Activated CD4-positive, CD25-positive, alpha-beta regulatory T cell treated with anti-CD3 and anti-CD28 coated beads, Interleukin-2, amount 50 U/mL, for 72 hours (primary cell): ENCODE measurements at places on chromosomes 2 and 18.

GRCh38 chr2:207884127-207884526 is 114.4 kb upstream of the FZD5 start:
- no peak for DNase-seq

- peak; percentile 40 for DNase-seq
Measured at GRCh38 chr2:62505750-62506420, at the start of gene TMEM17. Gene TMEM17 (minus strand): TSS chr2:62506195. CDS start chr2:62506129, 66 bp downstream.

- no peak for DNase-seq
Measured at GRCh38 chr18:13318731-13319501, 100.4 kb downstream of the LDLRAD4 start.

DNA sequence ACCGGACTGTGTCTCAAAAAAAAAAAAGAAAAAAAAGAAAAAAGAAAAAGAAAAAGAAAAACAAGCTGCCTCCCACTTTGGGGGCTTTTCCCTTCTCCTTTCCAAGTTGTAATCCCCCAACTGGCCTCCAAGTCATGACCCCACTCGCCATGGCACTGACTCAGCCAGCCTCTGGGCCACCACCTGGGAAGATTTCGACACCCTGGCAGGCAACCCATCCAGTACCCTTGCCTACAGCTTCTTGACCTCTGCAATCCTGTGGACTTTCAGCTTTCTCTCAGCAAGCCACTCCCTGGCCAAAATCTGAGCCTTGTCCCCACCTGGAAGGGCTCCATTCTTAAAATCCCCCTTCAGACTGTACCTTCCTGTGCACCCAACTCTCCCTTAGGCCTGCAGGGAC is 22.3 kb upstream of the FOSL2 start:
- DNase-seq = no peak

DNA sequence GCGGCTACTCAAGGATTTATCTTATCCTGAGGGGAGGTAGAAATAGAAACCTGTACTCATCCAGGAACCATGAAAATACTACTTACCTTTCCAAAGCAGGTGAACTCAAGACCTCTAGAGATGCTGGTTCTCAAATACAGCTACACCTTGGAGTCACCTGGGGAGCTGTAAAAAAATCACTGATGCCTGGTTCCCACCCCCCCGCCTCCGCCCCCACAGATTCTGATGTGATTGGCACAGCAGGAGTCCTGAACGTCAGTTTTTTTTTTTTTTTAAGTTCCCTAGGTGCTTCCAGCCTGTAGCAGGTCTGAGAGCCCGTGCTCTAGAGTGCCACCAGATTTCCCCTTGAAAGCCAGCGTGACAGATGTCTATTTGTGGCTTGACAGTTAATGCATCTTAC is 113.6 kb downstream of the MRO start:
- DNase-seq = no peak

DNA sequence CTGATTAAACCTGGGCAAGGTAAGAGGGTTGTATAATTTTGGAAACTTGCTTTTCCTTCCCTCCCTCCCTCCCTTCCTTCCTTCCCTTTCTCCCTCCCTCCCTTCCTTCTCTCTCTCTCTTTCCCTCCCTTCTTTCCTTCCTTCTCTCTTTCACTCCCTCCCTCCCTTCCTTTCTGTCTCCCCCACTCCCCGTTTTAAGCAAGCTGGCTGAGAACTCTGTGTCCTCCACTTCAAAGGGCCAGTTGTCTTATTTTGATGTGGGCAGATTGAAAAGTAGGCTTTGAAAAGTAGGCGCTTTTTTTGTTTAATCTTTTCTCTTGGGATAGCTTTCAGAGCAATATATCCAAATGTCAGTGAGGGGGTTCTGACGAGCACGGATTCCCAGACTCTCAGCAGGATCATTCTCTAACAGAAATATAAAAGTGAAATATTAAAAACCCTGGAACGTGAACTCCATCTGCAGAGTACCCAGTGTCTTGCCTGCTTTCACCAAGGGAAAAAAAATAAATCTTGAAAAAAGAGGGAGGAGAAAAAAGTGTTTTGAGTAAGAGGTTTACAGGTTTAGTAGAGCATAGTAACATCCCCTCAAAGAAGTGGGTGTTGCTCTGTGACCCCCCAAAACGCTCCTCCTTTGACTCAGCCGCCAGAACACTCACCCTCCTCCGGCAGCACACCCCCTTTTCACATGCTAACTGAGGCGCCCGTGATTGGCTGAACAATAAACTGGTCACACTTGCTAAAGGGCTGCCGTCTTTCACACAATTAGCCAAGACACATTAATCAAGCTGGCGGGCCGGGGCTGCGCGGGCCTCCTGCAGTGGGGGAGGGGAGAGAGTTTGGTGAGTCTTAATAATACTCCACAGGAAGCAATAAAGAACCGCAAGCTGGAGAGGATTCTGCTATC is 52.2 kb downstream of the CDK15 start:
- no peak for DNase-seq

GRCh38 chr18:71329114-71329513 is 1040.3 kb downstream of the SOCS6 start:
- no peak for DNase-seq

DNA sequence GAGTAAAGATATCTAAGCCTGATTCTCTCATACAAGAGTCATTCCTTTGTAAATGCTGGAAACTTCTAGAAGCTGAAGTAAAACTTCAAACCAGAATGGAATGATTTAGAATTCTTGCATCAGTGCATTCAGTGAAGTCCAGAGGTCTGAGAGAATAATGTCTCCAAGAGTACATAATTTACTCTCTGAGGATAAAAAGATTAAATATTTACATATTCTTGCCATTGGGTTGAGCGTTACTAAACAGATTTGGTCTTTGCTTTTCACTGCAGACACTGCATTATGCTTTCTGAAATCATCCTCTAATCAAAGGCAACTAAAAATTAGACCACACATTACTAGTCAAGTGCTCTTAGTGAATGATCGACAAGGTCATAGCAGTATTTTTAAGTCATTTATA is 26.5 kb upstream of the KANSL1L start:
- no peak for DNase-seq

GRCh38 chr2:27133195-27133875 is 1.1 kb downstream of the PREB start:
- DNase-seq = no peak

DNA sequence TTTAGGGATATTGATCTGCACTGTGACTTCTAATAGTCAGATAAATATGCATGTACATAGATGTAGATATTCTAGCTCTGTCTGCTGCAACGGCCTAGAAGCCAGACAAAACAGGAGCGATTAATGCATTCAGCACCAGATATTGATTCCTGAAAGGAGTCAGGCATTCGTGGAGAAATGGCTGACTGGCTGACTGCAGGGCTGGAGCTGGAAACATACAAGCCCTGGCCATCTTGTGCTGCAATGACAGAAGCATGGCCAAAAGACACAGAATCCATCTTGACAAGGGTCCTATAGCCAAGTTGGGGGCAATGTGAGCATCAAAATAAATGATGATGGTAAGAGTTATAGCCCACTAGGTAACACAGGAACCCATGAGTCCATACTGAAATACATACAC is 231.5 kb upstream of the KLHL29 start:
- DNase-seq = no peak

DNA sequence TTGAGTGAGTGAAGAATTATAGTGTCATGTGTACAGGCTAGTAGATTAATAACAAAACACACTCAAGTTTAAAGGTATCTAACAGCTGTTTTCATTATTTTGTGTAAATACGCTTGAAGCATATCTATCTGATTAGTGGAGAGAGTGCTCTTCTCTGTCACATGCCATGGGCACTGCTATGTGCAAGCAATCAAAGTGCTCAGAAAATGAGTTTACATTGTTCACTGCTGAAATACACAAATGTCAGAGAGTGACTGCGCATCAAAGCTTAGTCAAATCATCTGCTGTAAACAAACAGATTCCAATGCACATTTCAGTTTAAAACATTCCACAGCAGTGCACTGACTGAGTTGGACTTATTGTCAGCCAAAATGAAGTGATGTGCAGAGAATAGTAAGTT is 423.4 kb downstream of the ZEB2 start:
- no peak for DNase-seq

- DNase-seq = no peak
Measured at GRCh38 chr2:25743132-25743830, 69.9 kb upstream of the DTNB start.

GRCh38 chr18:48135436-48135966 is 205.0 kb upstream of the SMAD2 start:
- no peak for DNase-seq

GRCh38 chr2:240921995-240922244 is 15.8 kb downstream of the CROCC2 start:
- no peak for DNase-seq

DNA sequence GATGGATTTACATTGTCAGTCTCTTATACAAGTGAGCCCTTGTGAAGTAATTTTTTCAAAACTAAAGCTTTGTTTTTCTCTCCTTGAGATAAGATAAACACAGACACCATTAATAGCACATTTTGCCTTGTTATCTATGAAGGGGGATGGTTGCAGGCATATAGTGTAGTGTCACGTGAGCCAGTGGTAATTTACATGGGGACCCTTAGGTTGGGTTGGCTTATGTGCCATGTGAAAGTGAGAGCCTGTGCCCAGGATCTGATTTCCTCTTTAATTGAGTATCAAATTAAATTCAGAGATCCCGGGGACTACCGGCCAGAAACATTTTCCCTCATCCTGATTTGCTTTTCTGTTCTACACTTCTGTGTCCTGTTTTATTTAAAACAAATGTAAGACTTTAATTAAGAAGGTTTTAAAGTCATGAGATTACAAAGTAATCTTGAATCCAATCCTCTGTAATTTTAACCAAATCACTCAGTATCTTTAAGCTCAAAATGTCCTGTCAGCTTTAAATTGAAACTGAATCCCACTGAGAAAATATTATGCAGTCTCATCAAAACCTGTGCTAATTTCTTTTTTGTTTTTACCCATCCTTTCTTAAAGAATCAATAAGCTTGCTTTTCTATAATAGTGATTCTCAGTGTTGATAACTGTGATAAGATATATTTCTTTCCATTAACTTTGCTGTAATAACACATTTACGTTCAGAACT is 63.8 kb downstream of the PTPRM start:
- DNase-seq = no peak

- DNase-seq = no peak
Measured at GRCh38 chr2:199692489-199692888, 158.5 kb downstream of the FTCDNL1 start.

- DNase-seq = no peak
Measured at GRCh38 chr2:97735161-97735561, 21.8 kb downstream of the ZAP70 start.

DNA sequence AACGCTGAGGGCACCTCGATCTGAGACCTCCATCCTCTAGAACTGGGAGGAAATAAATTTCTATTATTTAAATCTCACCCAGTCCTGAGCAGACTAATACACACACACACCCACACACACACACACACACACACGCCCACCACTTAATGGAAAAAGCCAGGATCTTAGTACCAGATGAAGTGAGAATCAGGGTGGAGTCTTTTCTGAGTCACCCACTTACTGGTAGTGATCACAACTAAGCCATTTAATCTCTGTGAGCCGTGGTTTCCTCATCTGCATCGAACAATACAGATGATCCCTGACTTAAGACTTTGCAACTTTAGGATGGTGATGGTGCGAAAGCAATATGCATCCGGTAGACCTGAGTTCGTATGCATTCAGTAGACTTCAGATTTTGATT is 18.6 kb downstream of the THNSL2 start:
- no peak for DNase-seq

DNA sequence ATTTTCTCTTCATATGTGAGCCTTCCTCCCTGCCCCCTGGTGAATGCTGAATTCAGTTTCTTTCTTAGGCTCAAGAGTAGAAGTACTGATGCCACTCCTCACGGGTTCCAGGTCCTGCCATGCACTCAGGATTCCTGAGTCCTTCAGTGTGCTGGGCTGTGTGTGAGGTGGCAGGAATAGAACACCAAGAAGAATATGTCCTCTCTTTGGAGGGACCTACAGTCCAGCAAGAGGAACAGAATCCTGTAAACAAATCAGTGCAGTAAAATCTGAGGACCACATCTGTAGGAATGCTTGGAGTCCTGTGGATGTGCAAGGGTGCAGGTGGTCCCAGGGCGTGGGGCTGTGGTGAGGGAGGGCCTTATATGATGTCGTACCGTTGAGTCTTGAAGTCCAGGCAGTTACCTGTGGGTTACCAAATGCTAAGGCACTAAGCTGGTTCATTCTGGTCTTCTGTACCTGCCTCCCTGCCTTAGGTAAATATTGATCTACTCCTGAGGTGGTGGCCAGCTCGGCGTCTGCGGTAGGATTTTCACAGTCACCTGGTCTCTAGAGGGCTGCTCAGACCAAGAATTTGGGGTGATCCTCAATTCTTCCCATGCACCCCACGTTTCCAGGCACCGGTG is 5.5 kb downstream of the ASAP2 start:
- DNase-seq = no peak

GRCh38 chr2:215000721-215001120 is 137.7 kb downstream of the ABCA12 start:
- no peak for DNase-seq

DNA sequence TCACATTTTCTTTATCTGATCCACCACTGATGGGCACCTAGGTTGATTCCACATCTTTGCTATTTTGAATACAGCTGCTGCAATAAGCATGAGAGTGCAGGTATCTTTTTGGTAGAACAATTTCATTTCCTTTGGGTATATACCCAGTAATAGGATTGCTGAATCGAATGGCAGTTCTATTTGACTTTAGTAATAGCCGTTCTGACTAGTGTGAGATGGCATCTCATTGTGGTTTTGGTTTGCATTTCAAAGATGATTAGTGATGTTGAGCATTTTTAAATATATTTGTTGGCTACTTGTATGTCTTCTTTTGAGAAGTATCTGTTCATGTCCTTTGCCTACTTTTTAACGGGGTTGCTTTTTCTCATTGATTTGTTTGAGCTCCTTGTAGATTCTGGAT is 72.3 kb downstream of the CCDC138 start:
- no peak for DNase-seq

GRCh38 chr2:428591-428990 is 140.7 kb upstream of the ALKAL2 start:
- no peak for DNase-seq

- DNase-seq = no peak
Measured at GRCh38 chr2:121837591-121837990, 82.1 kb downstream of the TSN start.

DNA sequence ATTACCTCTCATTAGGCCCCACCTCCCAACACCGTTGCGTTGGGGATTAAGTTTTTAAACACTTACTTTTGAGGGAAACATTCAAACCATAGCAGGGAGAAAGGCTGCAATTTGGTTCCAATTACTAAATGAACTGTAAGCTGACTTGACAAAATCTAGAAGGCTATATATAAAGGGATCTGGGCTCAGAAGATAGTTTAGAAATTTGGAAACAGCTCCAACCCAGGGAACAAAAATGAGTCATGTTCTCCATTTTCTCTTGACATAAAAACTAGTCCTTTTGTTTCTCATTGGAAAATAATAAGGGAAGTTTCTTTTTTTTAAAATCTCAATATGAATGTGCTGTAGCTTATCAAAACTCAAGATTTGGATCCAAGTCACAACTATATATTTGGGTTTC is 17.5 kb downstream of the MOGAT1 start:
- no peak for DNase-seq

DNA sequence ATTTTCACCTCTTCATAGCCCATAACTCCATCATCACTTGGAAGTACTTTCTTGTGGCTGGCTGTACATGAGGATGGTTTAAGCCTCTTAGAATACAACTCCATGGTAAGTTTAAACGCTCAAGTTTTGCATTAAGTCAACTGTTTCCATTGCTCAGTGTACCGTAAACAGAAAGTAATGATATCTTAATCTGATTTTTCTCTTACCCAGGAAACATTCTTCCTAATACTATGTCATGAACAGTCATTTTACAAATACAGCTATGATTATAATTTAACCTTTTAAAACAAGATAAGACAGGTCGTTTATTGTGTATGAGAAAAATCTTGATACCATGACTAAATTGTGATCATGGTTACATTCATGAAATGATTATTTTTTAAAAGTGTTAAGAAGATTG is 11.6 kb upstream of the DYNC2LI1 start:
- DNase-seq = no peak
